ENCODE measurements at places on chromosomes 16 and 17. TPM values are rescaled to one million over a fixed set of nuclear protein-coding genes. Genes with fewer than 3 reads are reported as not detected.

Gene ATP1B2
- 35.9 TPM for total RNA-seq

Gene TMIGD1
- total RNA-seq = not detected

Gene ZNF646
- total RNA-seq = 29.1 TPM

Gene SEPTIN1
- 2.7 TPM for total RNA-seq

Gene CMTM2
- not detected for total RNA-seq

Gene NACA2
- total RNA-seq = not detected

Gene DPEP3
- total RNA-seq = 2.7 TPM

Gene MYH13
- total RNA-seq = not detected

Gene FOXL1
- 0.34 TPM for total RNA-seq

DNA sequence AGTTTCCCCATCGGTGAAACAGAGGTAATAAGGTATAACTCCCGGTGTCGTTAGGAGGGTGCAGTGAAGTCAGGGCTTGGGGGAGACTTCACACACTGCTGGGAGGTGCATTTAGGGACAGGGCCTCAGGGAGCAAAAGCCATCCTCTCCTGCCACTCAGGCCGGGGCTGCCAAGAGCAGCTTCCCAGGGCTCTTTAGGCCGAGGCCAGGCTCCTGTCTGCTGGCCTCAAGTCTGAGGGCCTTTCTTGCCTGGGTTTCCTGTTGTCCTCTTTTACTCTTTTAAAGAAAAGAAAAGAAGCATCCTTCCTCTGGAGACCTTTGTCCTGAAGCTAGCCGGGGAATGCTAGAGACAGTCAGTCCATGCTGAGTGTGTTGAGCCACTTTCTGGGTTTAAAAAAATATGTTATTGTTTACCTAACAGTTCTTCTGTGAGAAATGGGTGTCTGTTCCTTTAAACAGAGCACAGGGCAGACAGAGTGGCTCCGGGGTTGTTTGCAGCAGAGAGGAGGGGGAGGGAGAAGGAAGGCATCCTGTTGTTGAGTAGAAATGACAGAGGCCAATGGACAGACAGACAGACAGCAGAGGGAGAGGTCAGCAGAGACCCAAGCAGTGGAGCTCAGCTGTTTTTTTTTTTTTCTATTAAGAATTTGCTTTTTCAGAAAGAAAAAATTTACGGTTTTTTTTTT lies 79.1 kb downstream of the C17orf67 start:
- DNase-seq = no peak

GRCh38 chr16:76583945-76584344 lies 306.7 kb downstream of the CNTNAP4 start:
- no peak for DNase-seq

DNA sequence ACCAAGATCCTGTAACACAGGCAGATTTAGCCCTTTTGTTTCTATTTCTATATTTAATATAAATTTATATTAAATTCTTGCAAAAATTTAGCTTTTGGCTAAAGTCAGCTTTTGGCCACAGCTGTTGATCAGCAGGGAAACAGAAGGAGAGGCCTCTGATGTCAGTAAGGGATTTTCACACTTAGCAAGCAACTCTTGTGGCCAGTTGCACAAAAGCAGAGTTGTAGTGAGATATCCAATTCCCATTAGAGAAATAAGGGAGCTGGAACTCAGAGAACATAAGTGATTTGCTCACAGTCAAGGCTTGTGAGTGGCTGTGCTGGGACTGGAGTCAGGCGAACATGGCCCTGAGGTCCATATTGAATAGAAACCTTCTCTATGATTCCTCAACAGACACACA lies 16.7 kb upstream of the HEATR6 start:
- DNase-seq = no peak

- no peak for DNase-seq
These were observed 1.2 kb upstream of the MPP3 start for GRCh38 chr17:43834106-43834505.

DNA sequence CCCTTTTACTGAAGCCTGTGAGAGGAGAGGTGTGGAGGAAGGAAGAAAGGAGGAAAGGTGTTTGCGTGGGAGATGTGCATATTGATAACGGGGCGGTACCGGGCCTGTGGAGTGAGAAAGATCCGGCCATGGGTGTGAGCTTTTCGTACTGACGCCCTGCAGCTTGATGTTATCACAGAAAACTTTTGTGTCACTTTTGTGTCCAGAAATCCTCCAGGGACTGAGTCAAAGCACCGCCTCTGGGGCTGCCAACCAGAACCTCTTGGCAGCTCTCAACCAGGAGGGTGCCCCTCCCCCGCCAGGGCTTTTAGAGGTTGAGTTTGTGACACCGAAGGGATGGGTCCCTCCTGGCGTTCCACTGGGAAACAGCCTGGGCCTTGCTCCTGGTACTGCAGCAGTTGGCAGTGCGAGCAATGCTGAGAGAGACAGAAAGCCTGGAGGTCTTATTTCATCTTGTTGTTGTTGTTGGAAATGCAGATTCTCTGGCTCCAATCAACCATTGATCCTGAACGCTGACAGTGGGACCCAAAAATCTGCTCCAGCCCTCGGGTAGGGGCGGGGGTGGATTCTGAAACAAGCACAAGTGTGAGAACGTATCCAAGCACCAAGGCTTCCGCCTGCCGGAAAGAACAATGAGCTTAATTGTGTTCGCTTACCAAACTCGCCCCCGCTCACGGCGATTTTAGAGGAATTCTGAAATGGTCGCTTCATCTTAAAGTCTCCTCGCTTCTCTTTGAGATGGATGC lies 65.0 kb downstream of the CRISPLD2 start:
- peak; percentile 41 for DNase-seq

- DNase-seq = no peak
These were observed 186.7 kb downstream of the MSI2 start for GRCh38 chr17:57442914-57443571.

DNA sequence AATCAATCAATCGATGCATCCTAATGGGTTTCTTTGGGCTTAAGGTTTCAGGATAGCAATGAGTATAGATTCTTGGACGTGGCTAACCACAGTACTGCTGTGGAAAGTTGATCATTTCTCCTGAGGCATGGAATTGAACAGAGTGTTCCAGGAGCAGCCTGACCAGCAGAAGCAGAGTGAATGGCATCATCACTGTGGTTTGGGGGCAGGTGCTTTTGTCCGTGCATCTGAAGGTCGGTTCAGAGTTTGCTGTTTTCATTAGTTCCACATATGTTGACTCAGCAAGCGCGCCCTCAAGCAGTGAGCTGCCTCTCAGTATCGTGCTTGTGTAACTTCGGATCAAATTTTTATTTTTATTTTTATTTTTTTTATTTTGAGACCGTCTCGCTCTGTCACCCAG lies 24.9 kb downstream of the KIAA0513 start:
- no peak for DNase-seq

DNA sequence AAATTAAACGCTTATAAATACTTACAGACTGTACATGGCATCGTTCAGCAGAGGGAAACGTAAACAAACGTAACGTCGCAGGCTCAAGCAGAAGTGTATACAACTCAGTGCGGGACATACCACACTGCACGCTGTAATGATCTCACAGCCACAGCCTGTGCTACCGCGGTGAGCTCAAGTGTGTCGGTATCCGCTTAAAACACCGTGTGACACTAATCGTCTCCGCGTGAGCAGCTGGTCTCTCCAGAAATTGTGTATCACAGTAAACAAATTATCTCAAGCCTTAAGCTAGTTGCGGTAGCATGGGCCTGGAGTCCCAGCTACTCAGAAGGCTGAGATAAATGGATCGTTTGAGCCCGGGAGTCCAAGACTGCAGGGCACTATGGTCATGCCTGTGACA lies 115.3 kb downstream of the ANKRD11 start:
- DNase-seq = no peak

DNA sequence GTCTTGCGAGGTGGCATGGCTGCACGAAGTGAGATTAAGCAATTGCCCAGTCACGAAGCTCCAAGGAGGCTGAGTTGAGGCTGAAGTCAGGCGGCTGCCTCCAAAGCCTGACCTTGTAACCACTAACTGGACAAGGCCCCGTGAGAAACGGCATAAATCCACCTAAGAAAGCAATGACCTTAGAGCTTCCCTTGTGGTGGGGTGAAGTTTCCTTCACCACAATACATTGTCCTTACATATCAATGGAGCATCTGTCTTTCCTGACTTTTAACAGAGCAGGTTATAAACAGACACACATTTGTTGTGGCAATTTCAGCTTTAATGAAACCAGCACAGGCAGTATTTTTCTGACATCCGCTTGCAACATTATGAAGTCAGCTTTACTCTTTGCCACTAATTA lies 2.5 kb upstream of the MED9 start:
- no peak for DNase-seq

DNA sequence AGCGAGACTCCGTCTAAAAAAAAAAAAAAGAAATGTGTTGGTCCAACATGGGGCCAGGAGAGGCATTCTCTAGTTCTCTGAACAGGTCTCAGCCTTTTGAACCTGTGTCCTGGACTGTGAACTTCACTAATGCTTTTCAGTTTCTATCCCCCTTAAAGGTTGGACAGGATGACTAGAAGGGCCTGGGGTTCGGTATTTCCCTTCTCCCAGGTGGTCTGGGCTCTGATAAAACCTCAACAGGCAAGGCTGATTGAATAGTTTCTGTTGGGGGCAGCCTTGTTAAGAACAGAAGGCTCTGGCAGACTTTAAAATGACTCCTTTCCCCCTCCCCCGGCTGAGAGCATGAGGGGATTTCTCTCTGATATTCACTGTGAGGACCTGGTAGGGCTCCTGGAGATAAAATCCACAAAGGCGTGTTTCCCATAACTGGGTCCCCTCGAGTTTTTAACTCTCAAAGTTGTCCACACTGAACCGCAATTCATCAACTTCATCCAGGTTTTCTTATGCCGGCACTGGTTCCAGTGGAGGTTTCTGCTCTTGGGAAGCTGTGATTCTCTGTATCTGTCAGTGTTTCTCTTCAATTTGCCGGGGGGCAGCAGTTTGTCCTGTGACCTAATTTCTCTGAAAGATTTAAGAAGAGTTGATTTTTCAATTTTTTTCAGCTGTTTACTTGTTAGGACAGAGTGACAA lies 91.3 kb downstream of the METRNL start:
- peak; percentile 6 for DNase-seq

DNA sequence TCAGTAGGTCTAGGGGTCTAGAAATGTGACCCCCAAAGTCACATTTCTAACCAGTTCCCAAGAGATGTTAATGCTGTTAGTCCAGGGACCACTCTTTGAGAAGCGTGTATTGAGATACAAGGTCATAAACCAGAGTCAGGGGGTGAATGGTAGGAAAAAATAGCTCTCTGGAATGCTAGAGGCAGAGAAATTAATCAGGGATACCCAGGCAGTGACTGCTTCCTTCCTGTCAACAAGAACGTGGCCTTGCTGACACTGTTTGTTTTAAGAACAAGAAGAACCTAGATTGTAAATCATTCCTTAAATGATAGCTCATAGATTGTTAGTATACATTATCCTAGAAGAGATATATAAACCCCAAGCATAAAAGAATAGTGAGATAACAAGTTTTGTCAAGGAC lies 43.8 kb downstream of the PITPNM3 start:
- no peak for DNase-seq

DNA sequence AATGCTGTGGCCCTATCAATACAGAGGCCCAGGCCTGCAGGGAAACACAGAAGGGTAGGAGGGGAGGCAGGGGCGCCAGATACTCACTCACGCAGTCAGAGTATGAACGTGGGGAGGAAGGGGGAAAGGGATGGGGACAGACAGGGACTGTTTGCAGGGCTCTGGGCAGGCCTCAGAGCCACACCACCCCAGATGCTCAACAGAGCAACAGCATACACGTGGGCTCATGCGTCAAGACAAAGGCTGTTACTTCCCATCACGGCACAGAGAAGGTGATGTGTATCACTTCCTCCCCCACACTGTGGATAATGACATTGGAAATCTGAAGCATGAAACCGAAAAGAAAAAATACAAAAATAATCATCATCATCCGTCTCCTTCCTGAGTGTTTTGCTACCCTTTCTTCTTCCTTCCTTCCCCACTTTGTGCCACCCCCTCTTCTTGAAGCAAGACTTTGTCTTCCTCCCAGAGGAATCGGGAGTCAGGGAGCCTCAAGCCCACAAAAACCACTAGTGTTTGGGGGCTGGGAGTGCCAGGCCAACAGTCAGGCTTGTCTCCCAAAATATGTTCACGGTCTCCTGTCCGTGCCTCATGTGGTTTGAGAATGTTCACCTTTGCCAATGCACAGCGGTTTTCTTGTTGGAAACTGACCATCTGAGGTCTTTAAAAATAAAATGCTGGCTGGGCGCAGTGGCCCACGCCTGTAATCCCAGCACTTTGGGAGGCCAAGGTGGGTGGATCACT lies 20.1 kb downstream of the SLC39A11 start:
- DNase-seq = no peak

GRCh38 chr16:12132290-12132689 lies 155.8 kb downstream of the SNX29 start:
- DNase-seq = no peak

DNA sequence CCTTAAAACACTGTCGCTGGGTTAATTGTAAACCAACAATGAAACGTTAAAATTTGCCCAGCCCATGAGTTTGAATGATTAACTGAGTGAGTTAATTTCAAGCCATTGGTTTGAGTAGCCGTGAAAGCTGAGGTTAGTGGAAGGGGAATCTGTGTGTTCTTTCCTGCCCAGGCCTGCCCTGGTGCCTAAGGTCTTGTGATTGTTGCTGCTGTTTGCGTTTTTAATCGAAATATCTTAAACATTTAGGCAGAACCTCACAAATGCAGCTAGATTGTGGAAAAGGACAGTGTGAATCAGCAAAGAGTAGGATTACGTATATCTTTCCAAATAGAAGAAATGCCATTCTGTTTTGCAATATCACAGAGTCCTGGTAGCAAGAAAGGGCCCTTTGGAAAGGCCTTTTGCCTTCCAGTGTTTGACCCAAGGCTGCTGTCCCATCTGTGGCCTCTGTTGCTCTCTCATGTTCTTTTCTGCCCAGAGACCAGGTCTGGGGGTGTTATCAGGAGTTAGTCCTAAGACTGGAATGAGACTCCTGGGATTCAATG lies 113.8 kb downstream of the MSI2 start:
- no peak for DNase-seq

GRCh38 chr16:27106305-27106704 lies 39.6 kb downstream of the C16orf82 start:
- no peak for DNase-seq

DNA sequence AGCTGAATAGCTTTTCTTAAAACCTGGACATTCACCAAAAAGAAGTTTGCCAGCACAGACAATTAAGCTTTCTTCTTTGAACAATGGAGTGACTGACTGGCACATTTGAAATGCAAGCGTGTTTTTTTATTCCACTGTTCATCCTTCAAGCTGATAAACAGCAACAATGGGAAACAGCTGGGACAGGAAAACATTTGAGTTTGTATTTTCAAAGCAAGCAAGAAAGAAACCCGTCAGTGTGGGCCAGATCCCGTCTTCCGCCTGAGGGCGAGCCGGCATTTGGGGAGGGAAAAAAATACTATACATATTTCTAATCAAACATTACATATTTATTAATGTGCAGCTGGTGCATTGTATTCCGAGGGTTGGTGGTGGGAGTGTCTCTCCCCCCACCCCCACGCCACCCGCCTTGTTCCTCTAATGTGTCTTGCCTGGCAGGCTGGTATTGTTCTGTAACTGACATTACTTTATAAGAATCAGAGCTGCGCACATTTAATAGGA lies 94.3 kb downstream of the CYLD start:
- DNase-seq = no peak

DNA sequence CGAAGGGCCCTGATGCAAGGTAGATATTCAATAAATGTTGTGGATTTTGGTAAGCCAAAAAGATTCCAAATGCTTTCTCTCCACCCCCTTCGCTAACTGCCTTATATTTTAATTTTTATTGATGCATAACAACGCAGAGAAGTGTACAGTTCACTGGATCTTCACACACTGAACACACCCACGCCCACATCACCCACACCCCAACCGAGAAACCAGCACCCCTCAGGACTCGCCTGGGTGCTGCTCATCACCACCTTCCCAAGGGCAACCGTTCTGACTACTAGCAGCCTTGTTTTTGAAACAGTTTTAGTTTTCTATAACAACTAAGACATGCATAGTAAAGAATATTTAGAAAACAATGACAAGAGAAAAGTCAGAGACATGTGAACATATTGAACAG lies 9.1 kb upstream of the PLCG2 start:
- no peak for DNase-seq
